ENCODE measurements at places on chromosomes 1 and 21.

DNA sequence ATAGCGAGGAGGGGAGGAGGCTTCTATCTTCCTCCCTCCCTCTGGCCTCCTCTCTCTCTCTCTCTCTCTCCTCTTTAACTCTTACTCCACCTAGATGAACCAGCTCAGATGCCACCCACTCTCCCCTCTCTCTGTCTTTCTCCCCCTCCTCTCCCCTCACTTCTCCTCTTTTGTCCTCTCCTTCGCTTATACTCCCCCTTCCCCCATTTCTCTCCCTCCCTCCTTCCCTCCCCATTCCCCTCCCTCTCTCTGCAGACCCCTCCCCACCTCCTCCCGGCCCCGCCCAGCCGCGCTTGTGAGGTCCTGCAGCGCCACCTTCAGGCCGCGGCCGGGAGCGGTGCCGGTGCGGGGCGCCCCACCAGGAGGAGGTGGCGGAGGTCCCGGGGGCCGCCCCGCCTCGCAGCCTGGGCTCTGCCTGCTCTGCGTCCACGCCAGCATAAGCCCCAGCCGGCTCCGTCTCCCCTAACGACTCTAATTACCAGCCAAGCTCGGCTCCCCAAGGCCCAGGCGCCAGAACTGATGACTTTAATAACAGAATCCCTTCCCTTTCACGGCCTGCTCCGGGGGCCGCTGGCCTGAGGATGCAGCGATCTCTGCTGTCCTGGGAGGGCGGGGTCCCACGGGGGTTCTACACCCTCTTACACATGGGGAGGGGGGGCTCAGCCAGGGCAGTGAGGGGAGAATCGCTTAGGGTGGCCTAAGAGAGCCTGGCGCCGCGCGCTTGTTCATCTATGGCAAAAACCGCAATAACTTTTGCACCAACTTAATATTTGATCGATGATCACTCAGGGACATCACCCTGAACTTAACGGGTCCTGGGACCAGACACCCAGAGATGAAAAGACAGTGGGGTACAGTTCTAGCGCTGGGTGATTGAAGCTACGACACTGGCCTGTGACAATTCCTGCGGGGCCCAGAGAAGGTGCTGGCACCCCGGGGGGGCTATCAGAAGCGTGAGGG is 637.3 kb downstream of the MATN1 start:
- no peak for DNase-seq

DNA sequence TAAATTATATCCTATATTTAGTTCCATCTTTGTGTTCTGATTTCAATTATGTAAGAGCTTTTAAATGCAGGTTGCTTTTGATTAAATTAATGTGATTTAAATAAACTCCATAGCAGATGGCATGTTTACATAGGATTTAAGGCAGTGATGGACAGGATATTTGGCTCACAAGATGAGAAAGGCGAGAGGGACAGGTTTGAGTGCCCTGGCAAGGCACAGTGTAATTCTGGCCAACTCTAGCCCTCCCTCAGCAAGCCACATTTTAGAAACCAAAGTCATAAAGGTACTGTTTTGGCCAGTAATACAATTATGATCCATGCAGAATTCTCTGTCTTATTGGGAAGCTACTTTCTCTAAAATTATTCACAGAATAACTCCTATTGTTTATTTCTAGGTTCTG is 50.6 kb upstream of the C1orf146 start:
- DNase-seq: no peak

- DNase-seq: no peak
Measured at GRCh38 chr1:90417126-90417525, 300.0 kb downstream of the BARHL2 start.

DNA sequence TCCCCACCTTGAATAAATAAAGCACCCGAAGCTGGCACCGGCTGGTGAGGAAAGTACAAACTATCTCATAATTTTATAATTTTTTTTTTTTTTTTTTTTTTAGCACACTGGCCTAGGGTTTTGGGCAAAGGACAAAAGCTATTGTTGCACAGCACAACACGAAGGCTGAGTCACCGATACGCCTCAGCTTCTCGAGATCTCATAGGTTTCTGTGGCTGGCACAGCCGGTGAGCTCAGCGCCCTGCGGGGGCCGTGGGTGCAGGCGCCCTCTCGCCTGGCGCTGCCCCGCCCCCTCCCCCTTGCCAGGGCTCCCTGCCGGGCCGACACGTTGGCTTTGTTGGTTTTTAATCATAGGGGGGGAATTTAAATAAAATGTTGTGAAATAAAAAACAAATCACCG is 17.2 kb downstream of the CASZ1 start:
- no peak for DNase-seq

Measured in stimulated activated CD4-positive, alpha-beta T cell treated with anti-CD3 and anti-CD28 coated beads, TNF-alpha, amount 100 ng/mL, for 1 hour (primary cell).